ENCODE measurements at places on chromosomes 3 and 15.

DNA sequence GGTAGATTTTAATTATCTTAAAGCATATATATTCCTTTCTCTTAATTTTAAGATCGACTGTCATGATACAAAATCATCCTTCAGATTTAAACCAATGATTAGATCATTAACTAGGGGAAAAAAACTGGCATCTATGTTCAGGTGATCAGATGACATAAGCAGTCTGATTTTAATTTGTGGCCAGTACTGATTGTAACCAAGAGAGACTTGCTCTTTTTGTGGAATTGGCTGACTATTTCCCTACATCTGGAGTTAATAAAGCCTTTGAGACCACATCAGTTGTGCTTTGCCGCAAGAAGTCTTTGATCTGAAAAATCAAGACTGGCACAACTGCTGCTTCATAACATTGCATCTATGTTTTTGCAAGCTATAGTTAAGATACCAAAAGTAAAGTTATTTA, 148.4 kb upstream of the CGNL1 start:
- no peak for DNase-seq

DNA sequence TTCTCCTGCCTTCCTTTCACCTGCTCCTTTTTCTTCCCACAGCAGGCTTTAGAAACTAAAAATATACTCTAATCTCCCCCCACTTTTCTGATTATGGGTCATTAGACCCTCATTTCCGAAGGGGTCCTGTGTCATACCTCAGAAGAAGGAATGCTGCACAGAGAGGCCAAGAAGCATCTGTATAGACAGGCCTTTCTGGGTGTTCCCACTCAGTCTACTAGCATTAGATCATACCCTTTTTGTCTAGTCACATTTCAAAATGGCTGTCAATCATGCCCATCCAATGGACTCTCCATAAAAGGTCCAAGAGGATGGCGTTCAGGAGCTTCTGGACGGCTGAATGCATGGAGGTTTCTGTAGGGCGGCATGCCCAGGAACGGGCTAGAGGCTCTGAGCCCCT, 192.2 kb downstream of the SUCLG2 start:
- DNase-seq = no peak

DNA sequence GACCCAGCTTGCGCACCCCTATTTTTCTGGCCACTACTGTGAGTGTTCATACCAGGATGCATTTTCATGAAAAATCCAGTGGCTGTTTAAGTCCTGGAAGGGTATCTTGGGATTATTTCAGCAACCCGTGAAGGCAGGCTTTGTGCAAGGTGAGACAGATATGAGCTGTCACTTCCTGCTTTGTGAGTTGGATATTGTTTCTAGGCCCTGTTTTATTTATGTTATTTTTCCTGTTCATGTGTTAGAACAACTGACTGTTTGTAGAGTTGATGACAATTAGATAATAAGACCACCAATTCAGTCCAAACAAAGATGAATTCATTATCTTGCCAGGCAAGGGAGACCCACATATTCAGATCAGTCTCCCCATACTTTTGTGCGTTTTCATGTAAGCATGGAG, 42.5 kb downstream of the ZBTB38 start:
- DNase-seq = no peak

DNA sequence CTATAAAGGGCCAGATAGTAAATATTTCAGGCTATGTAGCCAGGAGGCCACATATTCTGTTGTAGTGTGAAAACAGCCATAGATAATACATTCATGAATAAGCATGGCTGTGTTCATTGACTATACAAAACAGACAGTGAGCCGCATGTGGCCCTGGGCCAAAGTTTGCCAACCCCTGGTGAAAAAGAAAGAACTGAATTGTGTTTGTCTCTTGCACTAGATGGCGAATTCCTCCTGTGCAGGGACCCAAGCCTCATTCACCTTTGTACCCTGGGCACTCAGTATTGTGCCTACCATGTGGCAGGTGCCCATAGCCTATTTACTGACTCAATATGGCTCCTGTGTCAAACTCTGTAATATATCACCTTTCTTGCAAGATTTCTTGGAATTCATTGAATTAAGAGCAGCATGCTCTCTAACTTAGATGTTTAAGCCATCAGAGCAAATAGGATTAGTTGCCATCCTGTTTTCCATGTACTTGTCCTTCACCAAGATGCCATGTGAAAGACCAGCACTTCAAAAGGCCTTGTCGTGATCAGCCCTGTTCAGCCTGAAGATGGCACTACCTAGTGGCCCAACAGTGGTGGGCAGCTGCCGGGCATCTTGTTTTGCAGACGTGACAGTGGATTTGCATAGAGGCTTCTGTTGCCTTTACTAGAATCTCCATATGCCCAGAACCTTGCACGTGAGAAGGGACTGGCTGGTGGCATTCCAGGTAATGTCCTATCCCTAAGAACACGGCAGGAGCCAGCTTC, 50.9 kb upstream of the CMTM7 start:
- no peak for DNase-seq

DNA sequence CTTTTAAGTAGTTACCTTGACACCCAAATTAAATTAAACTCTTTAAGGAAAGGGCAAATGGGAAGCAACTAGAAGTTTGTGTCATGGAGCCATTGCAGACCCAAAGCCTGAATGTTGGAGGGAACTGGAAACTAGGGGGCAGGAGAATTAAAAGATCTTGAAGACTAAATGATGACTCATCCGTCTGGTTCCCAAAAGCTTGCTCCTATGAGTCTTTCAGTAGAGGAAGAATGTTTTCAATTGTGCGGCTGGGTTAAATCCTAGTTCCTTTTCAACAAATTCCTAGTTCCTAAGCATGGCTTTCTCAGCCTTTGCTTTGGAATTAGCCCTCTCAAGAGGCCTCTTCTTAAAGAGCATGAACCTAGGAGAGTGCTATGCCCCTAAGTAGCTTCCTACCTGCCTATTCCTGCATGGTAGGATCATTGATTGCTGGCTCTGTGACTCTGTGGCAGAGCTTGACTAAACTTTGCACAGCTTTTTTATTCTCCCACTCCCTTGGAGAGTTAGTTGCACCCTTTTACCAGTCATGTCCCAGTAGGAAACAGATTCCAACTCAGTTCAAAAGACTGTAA, 17.7 kb downstream of the CLEC3B start:
- DNase-seq = no peak

- DNase-seq = no peak
Measured at GRCh38 chr3:176376531-176376930, 820.8 kb downstream of the TBL1XR1 start.

DNA sequence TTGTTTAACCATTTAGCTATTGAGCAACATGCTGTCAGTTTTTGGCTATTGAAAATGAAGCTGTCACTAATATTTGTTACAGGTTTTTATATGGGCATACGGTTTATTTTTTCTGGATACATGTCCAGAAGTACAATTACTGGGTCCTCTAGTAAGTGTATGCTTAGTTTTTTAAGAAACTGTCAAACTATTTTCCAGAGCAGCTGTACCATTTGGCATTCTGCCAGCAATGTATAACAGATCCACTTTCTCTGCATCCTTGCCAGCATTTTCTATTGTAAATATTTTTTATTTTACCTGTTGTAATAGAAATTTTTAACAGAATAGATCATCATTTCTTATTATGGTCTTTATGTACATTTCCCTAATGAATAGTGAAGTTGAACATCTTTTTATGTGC, 658.8 kb downstream of the EDEM1 start:
- DNase-seq = no peak

DNA sequence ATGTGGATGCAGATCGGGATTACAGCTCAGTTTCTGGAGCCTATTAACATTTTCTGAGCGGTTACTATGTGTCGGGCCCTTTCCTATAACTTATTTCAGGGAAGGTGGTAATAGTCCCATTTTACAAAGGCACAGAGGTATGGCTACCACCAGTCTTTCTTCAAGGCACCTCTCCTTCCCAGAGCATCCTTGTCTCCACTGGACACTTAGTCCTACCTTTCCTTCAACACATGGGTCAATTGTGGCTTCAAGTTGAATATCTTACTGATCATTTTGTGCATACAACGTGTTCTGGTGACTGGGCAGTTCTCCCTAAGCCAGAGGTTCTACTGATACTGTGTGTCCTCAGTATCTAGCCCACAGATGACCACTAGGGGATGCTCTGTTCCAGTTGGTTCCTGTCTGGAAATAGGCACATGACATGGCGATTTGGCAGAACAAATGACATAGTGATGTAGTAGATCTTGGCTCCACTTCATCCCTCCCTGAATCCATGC, 60.7 kb upstream of the CMTM8 start:
- DNase-seq = peak; percentile 70

DNA sequence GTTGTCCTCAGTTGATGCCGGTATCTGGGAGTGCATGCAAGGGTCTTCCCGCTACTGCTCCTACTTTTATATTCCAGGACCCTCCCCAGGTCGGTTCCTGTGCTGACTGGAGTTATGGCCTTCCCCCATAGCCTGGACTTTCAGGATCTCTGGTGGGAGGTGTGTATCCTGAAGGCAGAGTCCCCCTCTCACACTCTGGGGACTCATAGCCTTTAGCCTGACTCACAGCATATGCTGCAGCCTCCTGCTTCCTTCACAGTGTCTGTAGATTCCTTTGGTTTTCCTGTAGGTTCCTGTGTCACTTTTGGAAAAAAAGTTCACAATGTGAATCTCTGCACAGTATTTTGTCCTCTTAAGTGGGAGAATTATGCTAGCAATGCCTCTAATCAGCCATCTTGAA, 180.6 kb upstream of the RBMS3 start:
- no peak for DNase-seq

GRCh38 chr3:190180268-190180667, 59.6 kb upstream of the P3H2 start:
- no peak for DNase-seq

DNA sequence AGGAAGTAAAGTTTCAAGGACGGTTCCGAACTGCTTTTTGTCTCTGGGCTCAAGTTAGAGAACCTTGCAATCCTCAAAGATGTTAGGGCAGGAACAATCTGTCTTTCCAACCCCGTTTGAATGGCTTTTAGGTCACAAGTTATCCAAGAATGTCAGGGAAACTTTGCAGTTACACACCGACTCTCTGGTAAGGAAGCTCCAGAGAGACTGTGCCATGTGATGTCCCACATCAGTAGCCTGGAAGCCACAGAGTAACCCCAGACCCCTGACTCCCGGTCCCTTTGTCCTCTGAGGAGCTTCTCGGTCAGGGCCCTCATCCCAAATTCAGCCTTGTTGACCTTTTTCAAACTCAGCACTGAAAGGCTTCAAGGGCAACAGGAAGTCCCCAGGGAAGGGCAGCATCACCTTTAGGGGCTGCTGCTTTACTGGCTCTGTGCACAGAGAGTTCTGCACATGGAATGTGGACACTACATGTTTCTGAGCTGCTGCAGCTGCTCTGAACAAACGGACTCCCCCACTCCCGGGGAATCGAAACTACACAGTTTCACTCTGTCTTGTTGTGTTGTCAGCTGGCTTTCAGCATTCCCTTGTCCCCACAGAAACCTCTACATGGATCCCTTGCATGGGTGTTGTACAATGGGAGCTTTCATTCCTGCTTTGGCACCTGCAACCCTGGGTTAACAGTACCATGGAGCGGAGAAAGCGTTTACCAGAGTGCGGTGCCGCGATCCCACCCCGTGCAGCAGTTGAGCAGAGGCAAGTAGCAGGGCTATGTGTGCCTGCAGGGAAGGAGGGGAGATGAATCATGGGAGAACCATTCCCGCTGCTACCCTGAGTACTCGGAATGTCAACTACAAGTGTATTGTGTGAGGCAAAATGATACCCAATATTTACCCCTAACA, 408.2 kb upstream of the THBS1 start:
- no peak for DNase-seq

DNA sequence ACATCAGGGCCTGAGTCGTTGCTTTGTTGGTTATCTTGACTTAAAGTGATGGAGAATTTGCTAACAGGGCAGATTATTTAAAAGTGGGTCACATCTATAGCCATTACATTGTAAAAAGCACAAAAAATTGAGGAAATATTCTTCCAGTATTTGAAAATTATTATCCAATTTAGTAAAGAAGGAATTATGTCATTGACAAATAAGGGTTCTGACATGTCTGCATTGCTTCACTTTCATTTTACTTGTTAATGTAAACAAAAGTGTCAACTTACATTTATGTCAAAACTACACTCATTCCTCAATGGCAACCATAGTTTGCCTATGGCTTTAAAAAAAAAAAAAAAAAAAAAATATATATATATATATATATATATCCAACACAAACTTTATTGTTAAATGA, 3.4 kb upstream of the PARP14 start:
- no peak for DNase-seq

- DNase-seq = no peak
Measured at GRCh38 chr3:35404571-35404970, 234.8 kb upstream of the ARPP21 start.

DNA sequence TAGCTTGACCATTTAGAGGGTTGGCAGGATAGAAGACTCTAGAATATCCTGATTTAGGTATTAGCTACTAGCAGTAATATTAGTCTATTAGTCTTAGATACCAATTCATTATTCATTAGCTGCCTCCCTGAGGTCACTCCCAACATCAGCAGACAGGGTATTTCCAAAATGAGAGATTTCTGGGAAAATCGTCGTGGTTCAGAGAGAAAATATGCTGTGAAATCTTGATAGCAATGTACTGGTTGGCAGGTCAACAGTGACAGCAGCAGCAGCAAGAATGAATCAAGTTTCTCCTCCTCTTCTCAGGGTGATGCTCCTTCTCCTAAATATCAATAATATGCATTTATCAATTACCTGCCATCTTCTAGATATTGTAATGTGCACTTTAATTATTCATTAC, 41.3 kb upstream of the ROBO1 start:
- DNase-seq = no peak

DNA sequence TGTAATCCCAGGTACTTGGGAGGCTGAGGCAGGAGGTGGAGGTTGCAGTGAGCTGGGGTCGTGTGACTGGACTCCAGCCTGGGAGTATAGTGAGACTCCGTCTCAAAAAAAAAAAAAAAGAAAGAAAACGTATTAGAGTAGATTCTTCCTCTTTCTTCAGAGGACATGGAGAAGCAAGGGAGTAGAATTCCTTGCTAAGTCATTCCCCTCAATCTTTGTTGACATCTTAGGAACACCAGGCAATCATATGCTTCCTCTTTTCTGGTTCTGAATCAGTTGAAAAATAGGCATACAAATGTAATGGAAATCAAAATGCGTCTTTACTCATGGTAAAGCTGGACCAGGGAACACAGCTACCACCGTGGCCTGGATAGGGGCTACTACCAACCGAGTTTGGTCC, 38.3 kb upstream of the ATOSA start:
- no peak for DNase-seq

DNA sequence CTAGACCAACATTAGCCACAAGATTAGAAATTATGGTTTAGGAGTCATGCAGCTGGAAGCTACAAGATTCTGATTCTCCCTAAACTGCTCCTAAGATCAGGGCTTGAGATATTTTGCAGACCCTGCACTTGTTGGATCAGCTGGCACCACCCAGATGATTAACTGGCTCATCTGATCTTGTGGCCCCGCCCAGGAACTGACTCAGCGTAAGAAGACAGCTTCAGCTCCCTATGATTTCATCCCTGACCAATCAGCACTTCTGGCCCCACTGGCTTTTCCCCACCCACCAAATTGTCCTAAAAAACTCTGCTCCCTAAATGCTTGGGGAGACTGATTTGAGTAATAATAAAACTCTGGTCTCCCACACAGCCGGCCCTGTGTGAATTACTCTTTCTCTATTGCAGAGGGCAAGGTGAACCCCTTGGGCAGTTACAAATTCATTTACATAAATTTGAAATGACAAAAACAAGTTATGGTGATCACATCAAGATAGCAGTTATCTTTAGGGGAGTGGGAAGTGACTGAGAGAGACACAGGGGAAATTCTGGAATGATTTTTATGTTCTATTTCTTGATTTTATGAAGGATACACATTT, 76.5 kb downstream of the CD200R1L start:
- no peak for DNase-seq
